GM18507 (cell line): ENCODE measurements at places on chromosomes 6 and 20.

- no peak for DNase-seq
These were observed 55.4 kb downstream of the RAB44 start for GRCh38 chr6:36752886-36753506.

DNA sequence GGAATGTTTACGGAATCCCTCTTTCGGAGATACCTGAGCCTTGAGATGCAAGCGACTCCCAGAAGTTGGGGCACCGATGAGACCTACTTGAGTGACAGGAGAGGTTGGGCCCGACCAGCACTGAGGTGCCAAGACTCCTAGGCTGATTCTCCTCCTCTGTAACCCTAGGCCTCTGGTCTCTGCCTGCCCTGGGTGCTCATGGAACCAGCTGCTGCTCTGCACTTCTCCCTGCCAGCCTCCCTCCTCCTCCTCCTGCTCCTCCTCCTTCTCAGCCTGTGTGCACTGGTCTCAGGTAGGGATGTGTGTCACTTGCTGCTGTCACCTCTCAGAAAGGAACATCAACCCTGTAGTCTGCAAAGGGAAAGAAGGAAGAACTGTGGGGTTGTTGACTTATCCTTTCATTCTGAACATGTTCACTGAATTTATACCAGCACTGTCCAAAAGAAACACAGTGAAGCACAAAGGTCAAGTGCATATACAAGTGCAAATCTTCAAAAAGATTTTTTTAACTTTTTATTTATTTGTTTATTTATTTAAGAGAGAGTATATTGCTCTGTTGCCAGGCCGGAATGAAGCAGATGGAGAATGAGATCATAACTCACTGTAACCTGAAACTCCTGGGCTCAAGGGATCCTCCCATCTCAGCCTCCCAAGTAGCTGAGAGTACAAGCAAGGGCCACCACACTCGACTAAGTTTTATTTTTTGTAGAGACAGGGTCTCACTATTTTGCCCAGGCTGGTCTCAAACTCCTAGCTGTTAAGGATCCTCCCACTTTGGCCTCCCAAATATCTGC is 913 bp downstream of the BTN2A2 start:
- no peak for DNase-seq

GRCh38 chr6:158500016-158500735 is 59.7 kb upstream of the TMEM181 start:
- no peak for DNase-seq

DNA sequence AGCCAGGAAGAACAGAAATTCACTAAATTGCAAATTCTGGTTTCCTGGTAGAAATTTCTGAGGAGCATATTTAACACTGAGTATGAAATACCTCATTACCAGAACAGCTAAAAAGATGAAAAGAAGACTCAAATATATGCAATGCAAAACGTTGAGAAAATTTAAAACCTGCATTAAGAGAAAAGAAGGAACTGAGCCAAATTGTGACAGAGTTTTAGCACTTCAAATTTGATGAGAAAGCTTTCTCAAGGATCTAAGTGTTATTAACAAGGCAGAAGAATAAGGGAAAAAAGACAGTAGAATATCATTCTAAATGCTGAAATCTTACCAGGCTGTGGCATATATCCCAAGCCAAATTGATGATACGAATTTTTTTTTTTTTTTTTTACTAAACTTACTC is 443.0 kb downstream of the COL12A1 start:
- no peak for DNase-seq

- DNase-seq = no peak
These were observed 198.9 kb downstream of the BCAS1 start for GRCh38 chr20:53871541-53871940.
